Germinal center (tissue), 1 donor: ENCODE measurements at places on chromosomes 6 and 20.

GRCh38 chr6:85795945-85796344, 153.3 kb upstream of the SYNCRIP start:
- no peak for DNase-seq

GRCh38 chr6:132614554-132614953, 9.5 kb downstream of the TAAR2 start:
- DNase-seq: no peak

- DNase-seq: no peak
Observed at GRCh38 chr20:676967-677366, 1.4 kb upstream of the SCRT2 start.

DNA sequence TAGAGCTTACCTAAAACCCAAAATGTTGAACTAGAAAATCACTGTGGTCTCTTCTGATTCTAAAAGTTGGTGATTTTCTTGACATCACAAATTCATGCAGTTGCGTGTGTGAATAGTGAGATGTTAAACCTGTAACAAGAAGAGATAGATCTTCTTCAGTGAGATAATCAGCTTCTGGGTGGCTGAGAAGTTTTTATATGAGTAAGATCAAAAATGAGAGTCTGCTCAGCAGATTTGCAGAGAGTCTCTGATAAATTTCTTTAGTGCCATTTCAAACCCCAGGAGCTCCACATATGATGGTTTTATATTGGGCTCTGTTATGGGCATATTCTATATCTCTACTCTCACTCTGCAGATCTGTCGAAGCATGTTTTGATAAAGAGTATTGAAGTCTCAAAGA, 185.4 kb downstream of the ZFAND3 start:
- no peak for DNase-seq

DNA sequence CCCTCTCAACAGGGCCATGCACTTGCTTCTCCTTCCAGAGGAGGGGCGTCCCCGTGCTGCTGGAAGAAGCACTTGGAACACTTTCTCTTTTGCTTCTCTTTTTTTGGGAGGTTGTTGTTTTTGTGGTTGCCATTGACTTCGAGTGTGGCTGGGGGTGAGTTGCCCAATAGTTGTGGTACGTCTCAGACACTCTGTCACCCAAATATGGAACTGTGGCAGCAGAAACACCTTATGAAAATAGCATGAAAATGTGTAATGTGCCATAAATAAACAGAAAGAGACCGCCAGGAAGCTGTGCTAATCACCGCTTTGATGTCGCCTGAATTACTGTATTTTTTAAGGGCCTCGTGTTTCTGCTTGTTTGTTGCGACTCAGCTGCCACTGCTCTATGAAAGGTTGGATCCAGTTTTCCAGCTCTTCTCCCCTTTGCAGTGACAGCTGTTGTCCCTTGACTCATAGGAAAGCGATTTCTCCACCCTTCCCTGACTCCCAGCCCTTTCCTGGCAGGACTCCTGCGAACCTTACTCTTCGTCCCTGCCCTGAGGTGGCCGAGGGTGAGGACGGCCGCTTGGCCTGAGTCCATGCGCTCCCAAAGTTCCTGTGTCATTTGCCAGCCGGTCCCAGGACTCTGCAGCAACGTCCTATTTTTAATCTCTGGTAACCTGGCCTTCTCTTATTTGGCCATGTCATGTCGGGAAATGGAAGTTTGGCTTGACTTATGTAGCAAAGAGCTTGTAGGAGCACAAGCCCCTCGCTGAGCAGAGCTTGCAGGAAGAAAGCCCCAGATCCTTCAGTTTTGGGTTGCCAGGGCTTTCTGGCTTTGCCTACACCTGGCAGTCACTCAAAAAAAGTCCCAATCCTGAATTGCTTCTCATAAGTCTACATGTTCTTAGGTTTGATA, 694.6 kb downstream of the QKI start:
- no peak for DNase-seq

DNA sequence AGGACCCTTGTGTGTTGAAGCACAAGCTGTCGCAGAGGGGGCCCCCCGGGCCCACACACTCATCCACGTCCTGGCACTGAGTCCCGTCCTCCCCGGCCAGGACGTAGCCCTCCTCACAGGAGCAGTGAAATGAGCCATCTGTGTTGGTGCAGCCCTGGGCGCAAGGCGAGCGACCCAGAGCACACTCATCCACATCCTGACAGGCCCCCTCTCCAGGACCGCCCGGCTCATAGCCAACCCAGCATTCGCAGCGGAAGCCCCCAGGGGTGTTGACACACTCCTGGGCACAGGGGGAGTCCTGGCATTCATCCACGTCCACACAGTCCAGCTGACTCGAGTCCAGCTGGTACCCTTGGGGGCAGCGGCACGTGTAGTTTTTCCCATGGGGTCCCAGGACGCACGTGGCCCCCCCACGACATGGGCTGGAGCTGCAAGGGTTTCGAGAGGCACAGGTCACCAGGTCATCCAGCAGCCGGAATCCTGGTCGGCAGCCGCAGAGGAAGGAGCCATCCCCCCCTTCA, 1.2 kb downstream of the CD93 start:
- no peak for DNase-seq

GRCh38 chr20:5895626-5896025, 54.7 kb downstream of the TRMT6 start:
- no peak for DNase-seq

DNA sequence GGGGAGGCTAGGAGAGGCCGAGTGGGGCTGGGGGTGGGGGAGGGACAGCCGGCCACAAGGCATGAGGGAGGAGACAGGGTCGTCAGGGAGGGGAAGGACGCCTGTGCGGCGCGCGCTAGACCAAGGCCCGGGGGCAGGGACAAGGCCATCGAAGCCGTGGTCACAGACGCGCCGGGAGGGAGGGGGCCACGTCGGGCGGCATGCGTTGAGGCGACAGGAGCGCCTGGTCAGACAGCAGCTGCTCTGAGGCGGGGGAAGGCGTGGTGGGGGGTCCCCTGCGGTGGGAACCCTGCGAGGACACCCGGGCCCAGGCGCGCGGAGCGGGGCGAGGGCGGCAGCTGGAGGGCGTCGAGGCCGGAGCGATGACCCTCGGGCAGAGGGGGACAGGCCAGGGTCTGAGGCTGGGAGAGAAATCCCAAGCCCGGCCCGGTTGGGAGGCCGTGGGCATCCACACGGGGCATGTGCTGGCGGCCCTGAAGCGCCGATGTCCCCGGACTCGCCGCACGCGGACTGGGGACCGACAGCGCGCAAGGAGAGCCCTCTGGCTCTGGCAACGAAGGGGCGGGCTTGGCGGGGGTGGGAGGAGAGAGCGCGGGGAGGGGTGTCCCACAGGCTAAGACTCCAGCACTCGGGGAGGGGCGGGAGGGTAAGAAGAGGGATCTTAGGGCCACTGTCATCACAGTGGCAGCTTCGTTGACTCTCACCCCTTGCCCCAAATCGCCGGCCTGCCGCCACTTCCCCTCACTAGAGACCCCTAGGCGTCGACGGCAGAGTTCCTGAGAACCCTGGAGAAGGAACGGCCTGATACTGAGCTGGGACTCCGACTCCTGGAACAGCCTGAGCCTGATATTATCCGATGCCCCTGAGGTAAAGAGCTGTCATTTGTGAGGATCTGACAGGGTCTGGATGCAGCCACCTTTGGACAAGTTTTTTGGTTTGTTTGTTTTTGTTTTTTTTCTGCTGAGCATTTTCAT, 5.0 kb downstream of the TMEM239 start:
- DNase-seq: no peak

- no peak for DNase-seq
Observed at GRCh38 chr20:40551125-40551530, 137.9 kb downstream of the MAFB start.

GRCh38 chr6:166223079-166223478, 55.4 kb upstream of the TBXT start:
- no peak for DNase-seq

GRCh38 chr6:31497531-31498476, at the start of gene MICB:
Gene MICB, plus strand, starts transcription at chr6:31498145. Its CDS starts 49 bp downstream, at chr6:31498194.
- peak; percentile 82 for DNase-seq

DNA sequence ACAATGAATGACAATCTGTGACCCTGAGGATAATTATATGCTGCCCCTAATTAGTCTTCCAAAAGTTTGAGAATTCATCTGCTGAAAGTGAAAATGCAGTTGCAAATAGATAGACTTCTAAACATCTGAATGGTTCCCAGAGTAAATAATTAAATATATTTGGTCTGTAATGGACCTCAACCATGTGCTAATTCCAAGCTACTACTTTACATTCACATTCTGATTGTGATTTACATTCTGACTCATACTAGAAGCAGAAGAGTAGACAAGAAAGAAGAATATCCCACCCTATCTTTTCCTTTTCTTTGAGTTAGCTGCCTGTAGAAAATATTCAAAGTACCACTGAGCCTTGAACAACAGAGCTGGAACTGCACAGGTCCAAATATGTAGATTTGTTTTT, 80.8 kb downstream of the PTPRK start:
- DNase-seq: no peak

DNA sequence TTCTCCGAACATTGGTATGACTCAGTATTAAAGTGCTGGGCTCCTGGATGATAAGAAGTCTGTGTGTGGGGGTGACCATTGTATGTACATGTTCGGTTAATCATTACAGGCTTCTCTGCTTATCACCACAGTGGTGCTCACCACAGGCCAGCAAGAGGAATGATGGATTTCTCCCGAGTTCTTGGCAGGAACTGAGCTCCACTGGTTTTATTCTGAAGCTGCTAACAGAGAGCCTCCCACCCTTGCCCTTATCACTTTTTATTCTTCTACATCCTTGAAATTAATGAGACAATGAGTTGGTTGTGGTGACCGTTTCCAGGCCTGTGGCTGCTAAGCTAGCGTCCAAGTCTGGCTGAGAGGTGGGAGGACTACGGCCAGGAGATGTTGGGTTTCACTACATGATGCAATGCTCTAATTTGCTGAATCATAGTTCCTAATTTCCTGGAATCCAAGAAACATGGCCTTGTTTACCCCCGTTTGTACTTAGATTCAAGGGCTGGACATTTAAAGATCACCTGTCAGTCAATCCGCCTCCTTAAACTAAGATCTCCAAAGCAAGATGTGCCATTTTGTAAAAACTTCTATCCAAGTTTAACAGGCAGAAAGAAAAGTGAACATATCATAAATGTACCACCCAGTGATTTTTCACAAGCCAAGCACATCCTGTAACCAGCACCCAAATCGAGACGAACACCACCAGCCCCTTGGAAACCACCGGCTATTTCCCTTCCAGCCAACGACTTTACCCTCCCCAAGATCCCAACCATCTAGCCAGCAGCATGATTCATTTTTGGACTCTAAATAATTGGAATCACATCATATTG, 172.5 kb downstream of the FOXA2 start:
- no peak for DNase-seq

DNA sequence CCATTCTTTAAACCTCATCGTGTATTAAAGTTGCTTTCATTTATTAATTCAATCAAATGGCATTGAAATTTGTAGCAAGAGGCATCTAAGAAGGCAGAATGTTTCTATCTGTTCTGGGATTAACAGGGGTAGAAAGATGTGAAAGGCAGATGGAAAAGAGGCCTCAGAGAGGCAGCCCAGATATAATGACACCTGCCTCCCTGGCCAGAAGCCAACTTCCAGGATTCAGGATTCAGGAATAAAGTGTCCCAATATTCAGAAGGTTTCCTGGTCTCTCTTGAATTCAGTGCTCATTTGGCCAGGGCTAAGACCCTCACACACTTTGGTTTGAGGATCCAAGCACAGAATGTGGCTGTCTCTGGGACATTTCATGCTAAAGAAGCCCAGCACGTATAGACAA, 39.9 kb downstream of the HLA-B start:
- no peak for DNase-seq

DNA sequence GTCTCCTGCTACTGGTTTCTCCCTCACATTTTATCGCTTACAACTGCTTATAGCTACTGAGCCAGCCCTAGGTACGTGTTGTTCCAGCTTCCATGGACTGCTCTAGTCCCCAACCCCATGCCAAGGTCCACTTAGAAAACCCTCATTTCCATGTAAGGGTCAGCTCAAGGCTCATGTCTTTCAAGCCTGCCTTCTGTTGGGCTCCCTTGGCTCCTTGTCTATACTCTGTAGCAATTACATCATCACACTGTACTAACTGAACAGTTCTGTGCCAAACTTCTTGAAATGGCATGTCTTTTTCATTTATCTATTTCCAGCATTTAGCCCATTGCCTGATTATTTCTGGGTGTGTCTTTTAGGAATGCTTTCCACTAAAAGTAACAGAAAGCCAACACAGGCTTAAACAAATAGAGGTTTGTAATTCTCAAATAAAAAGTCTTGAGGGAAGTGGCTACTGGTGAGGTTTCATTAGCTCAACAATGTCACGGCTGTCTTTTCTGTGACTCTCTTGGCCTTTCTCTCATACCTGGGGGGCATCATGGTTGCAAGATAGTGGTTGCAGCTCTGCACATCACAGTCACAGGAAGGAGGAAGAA, 317.6 kb downstream of the TPBG start:
- no peak for DNase-seq

GRCh38 chr20:43670423-43670822, 3.5 kb downstream of the MYBL2 start:
- no peak for DNase-seq

GRCh38 chr6:166478782-166479592, 96.2 kb upstream of the MPC1 start:
- no peak for DNase-seq

GRCh38 chr20:32482143-32482441, 103.0 kb downstream of the NOL4L start:
- no peak for DNase-seq

DNA sequence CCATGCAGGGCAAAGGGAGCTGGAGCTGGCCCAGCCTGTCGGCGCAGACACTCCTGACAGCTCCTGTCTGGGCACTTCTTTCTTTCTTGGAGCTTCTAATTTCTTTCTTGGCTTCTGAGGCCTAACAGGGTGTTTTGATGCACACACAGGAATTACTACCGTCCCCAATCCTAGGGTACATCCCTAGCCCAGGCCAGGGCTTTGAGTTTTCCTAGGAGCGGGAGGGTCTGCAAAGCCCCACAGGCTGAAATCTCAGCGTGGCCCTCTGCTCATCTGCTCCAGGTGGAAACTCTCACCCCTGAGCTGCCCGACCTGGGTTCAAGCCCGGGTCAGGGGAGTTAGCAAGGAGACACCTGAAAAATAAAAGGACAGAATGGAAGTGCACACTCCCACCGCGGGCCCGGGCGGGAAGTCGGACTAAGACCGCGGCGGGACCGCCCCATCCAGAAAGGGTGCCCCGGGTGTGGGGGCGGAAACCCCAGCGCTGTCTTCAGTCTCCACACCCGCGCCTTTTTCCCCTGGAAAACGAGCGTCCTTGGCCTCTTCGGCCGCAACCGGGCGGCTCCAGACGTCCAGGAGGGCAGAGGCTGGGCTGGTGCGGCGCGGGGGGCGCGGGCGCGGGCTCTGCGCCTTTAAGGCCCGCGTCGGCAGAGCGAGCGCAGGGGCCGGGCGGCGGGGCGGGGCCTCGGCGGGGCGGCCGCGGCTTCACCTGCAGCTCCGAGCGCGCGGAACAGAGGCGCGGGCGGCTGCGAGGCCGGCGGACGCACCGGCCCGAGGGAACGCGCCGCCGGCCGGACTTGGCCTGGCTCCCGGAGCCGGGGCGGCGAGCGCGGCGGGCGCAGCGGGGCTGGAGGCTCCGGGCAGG, at the start of gene CDH4:
Gene CDH4, plus strand, starts transcription at position 733 of the 865 bp plus-strand sequence.
- DNase-seq: no peak

DNA sequence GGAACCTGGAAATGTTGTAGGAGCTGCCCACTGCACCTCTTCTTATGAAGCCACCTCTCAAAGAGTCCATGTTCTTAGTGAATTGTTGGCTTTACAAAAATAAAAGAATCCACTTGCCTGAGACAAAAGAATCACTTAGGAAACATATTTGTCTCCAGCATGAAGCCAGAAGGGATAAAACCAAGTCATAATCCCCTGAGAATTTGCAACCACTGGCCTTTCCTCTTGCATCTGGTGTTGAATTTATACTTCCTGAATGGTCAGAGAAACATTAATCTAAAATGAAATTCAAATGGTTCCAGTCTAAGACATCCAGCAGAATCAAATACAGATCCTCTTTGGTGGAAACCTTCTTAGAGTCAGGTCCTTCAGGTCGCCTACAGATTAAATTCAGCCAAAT, 192.5 kb upstream of the ECI2 start:
- no peak for DNase-seq
